ENCODE measurements at places on chromosomes 3 and 15.
A peak's percentile ranks its signal among the peaks of the same experiment; 100 is the strongest.

DNA sequence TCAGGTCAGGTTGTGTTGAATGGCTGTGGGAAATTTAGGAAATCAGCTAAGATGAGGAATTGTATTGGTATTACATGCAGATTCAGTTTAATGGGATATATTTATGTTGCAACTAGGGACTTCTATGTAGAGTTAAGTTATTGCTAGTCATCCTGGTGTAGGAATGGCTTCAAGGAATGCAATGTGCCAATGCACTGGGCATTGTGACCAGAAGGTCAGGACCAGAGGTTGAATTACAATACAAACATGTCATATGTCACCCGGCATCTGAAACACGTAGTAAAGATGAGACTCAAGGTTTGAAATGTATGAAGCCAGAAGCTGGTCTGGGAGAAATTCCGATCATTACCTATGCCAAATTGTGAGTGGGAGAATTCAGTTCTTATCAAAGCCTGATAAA lies 11.7 kb upstream of the GAP43 start:
- no peak for DNase-seq

GRCh38 chr15:72227192-72227586 lies 3.8 kb downstream of the PKM start:
- DNase-seq = peak; percentile 77

- peak; percentile 64 for DNase-seq
Measured at GRCh38 chr15:89167267-89168176, 53.9 kb downstream of the RLBP1 start.

DNA sequence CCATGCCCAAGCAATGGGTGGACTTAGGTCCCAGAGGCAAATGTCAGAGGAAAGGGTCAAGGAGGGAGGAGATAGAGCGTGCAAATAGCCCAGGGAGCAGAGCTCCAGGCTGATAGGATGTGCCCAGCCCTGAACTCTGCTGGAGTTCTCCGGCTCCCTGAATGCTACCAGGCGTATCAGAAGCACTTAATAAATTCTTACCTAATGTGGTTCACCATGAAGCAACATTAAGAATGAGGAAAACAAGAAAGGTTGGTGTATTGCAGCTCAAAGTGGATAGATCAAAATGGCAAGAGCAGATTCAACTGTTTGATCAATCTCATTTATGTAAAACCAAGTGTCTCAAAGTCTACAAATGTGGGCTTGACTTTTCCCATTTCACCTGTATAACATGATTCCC lies 38.3 kb downstream of the PXYLP1 start:
- DNase-seq = no peak

DNA sequence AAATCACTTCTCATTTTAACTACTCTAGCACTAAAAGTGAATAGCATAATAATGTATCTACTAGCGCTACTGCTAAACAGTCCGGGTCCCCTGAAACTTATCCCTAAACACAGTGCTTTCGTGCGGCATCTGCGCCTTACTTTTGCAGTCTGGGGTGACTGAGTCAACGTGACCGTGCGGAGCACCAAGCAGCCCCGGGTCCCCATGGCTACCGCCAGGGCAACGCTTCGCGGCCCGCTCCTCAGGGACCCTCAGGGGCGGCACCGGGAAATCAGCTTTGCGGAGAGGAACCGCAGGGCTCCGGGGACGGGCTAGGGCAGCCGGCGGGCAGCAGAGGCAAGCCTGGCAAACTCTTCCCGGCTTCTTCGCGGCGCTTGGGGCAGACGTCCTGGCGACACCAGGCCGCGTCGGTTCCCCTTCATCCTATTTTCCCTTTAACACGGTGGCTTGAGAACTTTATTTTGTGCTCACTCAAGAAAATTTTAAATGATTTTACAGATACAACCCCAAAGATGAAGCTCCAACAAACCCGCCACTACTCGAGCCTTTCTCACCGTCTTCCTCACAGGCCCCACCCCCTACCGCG lies 757 bp upstream of the DIPK2A start:
- DNase-seq = peak; percentile 86

DNA sequence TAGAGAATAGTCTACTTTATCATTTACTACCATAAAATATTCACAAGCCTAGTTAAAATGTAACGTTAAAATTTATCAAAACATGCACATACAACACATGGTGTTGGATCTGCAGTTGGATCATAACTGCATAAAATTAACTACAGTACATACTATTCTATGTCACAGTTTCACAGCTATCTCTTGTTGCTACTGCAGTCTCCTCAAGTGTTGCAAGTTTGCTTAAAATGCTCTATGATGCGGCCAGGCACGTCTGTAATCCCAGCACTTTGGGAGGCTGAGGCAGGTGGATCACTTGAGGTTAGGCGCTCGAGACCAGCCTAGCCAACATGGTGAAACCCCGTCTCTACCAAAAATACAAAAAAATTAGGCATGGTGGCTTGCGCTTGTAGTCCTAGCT lies 10.3 kb downstream of the PPP1R2 start:
- no peak for DNase-seq

GRCh38 chr15:59247364-59247763 lies 40.7 kb downstream of the LDHAL6B start:
- DNase-seq = peak; percentile 81

All from adipocyte (in vitro differentiated cells).